ENCODE measurements at places on chromosomes 16 and 17.
A peak's percentile ranks its signal among the peaks of the same experiment; 100 is the strongest.

- no peak for DNase-seq
Measured at GRCh38 chr16:9854675-9855074, 327.6 kb downstream of the GRIN2A start.

GRCh38 chr17:43832168-43832975 is 574 bp downstream of the MPP3 start:
- DNase-seq: peak; percentile 57

DNA sequence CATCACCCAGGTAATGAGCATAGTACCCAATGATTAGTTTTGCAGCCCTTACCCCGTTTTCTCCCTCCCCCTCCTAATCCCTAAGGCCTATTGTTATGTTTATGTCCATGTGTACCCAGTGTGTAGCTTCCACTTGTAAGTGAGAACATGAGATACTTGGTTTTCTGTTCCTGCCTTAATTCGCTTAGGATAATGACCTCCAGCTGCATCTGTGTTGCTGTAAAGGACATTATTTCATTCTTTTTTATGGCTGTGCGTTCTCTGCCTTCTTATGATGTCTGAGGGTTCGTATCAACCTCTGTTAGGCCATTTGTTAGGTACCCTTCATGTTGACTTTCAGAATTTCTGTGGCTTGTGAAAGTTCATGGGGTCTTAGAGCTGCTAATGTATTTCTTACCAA is 31.0 kb downstream of the CTCF start:
- no peak for DNase-seq

DNA sequence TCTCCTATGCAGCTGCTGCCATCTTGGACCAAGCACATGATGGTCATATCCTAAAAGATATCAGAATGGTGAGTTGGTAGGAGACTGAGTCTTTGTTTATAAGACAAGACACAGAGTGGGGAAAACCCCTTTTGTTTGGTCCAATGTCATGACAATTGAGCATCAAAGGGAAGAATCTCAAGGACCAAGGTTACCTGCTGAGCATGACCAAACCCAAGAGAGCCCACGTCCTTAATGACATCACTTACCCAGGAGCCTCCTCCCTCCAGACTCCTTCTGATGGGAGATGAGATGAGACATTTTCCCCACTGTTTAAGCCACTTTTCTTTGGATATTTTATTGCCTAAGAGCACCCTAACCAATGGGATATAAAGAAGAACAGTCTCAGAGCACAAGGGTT is 478.1 kb downstream of the NPIPA7 start:
- DNase-seq: no peak

GRCh38 chr17:76701471-76701967 is 9.2 kb downstream of the MXRA7 start:
- no peak for DNase-seq

DNA sequence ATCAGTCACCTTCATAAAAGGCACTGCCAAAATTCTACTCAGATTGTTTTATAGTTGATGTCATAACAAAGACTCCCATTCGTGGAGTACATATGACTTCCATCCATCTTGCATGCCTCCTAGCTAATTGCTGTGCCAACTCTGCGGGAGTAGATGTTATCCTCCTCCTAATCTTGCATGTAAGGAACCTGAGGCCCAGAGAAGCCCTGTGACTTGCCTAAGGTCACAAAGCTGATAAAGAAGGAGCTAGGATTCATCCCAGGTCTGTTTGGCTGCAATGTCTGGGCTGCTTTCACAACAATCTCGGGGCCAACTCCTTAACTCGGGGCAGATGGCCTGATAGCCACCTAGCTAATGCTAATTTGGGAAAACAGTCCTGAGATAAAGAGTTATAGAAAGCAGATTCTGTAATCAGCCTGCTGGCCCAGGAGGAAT is 87.3 kb downstream of the YPEL2 start:
- DNase-seq: no peak

DNA sequence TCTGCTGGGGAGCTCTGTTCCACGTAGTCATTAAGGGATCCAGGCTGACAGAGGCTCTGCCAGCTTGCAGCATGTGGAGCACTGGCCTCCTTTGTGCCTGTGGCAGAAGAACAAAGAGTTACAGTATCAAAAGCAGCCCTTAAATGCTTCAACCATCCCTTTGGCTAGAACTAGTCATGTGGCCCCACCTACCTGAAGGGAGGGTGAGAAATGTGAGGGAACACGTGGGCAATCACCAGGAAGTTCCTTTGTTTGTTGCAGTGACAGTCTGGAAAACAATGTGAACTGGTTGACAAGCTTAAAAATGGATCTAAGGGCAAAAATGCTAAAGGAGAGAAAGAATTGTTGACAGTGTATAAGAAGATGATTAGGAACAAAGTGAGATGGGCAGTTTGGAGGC is 290.4 kb upstream of the HSBP1 start:
- DNase-seq: peak; percentile 14

GRCh38 chr17:75959051-75959838 is 18.4 kb upstream of the FBF1 start:
- no peak for DNase-seq

DNA sequence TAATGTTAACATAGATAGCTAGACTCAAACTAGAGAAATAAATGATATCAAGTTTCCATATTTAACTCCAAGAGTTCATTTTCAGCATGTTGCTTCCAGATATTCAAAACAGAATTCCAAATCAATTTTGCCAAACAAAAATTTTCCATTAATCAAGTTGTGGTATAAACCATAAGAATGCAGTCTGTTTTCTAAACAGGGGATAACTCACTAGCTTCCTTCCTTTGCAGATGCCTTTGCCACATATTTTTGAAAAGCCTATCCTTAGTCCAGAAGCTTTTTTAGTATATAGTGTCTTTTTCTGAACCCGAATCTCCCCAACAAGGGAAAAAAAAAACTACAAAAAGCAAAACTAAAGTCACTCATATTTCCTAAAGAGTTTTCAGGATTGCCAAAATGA is 61.5 kb downstream of the HELZ start:
- no peak for DNase-seq

GRCh38 chr17:36884495-36885152 is 52.7 kb upstream of the LHX1 start:
- DNase-seq: no peak

GRCh38 chr16:5354645-5355044 is 257.1 kb upstream of the EEF2KMT start:
- no peak for DNase-seq

DNA sequence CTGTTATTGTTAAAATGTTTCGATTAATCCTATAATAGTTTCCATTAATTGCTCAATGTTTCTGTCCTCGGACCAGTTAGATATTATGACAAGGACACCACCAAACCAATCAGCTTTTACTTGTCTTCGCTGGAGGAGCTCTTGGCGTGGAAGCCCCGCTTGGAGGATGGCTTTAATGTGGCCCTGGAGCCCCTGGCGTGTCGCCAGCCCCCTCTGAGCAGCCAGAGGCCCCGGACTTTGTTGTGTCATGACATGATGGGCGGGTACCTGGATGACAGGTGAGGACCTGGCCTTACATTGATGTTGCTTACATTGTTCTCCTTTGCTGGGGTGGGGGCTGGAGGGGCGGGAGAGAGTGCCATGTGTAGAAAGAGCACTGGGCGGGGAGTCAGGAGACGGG is 3.0 kb downstream of the ENGASE start:
- DNase-seq: no peak

GRCh38 chr16:57559072-57559790 is 16.8 kb downstream of the ADGRG5 start:
- no peak for DNase-seq

- no peak for DNase-seq
Measured at GRCh38 chr17:34832376-34832775, 128.9 kb downstream of the CCT6B start.

GRCh38 chr17:78230252-78230962 is 1.0 kb upstream of the TMEM235 start:
- DNase-seq: no peak

DNA sequence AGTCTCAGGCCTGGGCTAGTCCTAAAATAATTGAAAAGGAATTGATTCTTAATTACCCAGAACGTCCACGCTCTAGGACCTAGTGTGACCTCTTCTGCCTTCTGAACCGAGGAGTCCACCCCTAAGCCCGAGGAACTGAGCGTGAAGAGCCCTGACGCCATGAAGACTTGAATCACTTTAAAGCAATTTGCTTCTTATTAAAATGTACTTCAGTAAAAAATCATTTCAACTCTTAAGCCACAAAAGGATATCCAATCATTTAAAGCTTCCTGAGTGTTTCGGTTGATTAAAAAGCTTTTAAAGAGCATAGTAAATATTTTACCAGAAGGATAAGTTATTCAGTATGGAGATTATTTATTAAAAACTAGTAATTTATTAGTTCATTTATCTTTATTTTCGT is 11.6 kb downstream of the HSBP1 start:
- no peak for DNase-seq

DNA sequence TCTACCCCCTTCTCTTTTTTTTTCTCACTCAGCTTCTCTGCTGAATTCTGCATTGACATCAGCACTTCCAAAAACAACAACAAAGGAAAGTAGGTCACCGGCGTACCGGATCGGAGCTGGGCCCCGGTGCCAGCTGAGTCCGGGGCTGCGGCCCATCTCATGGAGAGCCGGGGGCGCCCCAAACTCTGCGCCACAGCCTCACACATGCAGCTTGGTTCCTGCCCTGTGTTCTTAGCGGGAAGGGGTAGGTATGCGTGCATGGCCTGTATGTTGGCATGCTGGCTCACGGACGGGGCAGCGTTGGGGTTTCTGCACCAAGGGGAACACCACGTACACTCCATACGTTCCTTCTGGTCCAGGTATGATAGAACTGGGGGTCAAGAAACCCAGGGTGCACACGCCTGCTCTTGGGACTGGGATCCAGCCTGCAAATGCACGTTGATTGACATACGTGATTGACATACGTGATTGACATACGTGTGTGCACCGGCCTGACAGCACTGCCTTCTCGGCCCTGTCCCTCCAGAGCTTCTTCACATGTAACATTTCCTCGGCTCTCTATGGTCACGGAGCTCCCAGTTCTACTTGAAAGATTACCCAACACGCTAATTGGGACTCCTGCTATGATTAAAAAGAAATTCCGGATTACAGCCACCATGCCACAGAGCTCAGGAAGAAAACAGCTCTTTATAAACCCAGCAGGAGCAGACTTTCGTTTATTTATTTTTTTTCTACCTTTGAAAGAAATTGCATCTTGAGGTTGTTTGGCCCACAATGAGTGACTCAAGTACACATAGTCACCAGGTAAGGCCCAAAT is 88.7 kb downstream of the RPA1 start:
- DNase-seq: no peak

DNA sequence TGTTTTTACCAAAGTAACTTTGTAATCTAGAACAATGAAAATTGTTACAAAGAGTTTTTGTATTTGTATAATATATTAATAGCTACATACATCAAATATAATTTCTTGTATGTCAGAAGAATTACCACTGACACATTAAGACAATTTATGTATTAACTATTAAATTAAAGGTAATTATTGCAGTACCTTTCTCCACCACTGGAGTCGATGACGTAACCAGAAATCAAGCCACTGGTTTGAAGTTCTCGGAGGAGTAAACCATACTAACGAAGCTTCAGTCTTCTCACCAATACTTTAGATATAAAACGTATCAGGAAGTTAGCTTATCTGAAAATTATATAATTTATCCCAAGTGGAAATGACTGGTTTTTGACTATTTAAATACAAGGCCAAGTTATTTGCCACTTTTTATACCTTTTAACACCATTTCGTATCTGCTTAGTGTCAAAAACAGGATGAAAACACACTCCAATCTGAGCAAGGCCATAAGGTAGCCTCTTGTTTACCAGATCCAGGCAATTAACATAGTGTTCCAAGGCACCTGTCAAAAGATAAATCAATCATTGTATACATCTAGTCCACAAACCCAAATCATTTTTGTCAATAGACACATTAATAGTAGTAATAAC is 4.3 kb downstream of the POLG2 start:
- DNase-seq: no peak

DNA sequence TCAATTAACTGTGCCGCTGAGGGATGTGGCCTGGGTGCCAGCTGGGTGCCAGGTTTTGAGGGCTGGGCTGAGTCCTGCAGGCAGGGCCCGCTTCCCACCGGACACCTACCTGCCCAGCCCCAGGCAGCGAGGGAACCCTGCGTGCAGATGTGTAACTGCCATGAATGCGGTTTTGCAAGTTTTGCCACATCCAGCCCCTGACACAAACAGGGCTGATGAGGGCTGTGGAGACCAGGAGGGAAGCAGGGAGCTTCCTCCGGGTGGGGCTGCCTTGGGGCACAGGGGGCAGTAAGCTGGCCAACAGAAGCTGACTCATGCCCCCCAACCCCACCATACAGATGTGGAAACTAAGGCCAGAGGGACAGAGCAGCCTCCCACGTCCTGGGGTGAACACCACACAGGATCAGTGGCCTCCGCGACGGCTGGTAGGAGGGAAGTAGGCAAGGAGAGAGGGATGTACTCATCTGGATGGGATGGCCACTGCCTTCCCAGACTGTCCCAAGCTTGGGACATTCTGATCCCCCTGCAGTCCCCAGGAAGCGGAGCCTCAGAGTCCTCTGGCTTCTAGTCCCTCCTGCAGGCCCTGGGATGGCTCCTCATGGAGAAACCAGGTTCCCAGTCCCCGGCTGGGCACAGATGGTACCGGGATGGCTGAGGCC is 1.6 kb downstream of the UBALD1 start:
- no peak for DNase-seq

- DNase-seq: no peak
Measured at GRCh38 chr16:65468133-65468532, 346.3 kb upstream of the CDH11 start.

DNA sequence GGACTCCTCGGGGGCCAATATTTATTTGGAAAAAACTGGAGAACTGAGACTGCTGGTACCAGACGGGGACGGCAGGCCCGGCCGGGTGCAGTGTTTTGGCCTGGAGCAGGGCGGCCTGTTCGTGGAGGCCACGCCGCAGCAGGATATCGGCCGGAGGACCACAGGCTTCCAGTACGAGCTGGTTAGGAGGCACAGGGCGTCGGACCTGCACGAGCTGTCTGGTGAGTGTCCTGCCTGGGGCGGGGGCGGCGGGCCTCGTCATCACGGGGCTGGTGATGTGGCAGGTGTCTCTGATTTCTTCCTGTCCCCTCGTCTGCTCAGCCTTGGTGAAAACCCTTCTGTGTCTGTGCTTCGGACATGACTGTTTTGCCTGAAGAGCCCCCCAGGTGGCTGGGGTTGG is 5.7 kb downstream of the METRNL start:
- DNase-seq: no peak

DNA sequence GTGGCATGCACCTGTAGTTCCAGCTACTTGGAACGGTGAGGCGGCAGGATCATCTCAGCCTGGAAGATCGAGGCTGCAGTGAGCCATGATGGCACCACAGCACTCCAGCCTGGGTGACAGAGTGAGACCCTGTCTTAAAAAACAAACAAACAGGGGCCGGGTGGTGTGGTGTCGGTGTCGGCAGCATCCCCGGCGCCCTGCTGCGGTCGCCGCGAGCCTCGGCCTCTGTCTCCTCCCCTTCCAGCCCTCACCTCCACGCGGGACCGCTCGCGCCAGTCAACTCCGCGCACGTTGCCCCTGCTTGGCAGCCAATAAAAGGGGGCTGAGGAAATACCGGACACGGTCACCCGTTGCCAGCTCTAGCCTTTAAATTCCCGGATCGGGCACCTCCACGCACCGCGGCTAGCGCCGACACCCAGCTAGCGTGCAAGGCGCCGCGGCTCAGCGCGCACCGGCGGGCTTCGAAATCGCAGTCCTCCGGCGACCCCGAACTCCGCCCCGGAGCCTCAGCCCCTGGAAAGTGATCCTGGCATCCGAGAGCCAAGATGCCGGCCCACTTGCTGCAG is 204.7 kb downstream of the CDRT15L2 start:
- no peak for DNase-seq

Measured in A172 (cell line).